Activated T-cell treated with anti-CD3 and anti-CD28 coated beads, Interleukin-2, amount 50 U/mL, for 1 hour (primary cell): ENCODE measurements at places on chromosomes 11 and 22.

DNA sequence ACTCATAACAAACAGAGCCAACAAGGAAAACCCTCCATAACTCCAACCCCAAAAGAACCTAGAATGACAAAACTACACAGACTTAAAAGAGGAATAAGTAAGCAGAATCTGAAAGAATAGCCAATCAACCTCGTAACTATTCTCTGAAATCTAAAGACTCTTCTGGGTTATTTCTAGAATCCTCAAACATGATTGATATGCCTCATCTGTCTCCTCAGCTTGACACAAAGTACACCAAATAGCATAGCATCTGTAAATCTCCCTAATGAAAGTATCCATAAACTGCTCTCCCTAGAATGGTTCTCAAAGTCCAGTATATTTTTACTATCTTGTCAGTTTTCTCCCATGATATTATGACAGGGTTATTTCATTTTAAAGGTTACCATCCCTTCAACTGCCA is 195.0 kb downstream of the TTC28 start:
- DNase-seq: no peak

GRCh38 chr11:24531528-24531927 is 34.7 kb downstream of the LUZP2 start:
- DNase-seq: no peak

DNA sequence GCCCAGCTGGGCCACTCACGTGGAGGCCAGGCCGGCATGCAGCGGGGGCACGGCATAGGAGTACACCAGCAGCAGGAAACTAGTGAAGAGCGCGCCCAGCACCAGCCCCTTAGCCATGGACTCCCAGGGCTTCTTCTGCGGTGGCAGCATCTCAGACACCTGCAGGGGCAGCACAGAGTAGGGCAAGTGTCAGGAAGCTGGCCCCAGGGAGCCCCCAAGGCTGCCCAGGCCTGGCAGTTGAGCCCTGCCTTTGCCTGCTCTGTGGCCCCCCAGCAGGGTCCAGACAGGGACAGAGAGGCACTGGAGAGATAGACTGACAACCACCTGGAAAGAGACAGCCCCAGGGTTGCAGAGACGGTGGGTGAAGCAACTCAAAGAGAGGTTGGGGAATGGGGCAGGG is 10.7 kb upstream of the SEC14L6 start:
- no peak for DNase-seq

DNA sequence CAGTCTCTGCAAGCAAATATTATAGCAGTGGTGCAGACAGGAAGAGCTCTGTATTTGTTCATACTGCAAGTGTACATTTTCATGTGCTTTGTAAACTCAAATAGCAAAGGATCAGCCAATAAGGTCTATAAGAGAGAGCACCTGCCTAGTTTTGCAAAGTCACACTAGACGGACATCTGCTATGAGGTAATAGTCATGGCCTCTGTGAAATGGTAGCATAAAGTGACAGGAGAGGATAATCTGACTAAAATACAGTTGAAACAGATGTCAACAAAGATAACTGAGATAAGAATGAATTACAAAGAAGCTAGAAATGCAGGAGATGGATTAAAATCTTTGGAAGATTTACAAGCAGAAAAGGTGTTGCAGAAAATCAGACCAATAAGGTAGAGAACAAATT is 70.6 kb upstream of the SPON1 start:
- no peak for DNase-seq

DNA sequence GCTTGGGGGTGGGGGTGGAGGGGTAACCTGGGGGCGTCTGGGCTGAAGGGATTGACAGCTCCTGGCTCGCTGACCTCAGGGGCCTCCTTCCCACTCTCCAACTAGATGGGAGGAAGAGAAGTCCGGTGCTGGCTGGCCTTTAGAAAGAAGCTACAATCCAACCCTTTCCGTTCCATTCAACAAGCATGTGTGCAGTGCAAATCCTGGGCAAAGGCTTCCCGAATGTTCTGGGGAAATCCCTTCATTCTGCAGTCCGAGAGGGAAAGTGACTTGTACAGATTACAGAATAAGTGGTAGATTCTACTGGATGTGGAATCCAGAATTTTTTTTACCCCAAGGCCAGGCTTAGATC is 149.9 kb downstream of the FEZ1 start:
- DNase-seq: no peak

DNA sequence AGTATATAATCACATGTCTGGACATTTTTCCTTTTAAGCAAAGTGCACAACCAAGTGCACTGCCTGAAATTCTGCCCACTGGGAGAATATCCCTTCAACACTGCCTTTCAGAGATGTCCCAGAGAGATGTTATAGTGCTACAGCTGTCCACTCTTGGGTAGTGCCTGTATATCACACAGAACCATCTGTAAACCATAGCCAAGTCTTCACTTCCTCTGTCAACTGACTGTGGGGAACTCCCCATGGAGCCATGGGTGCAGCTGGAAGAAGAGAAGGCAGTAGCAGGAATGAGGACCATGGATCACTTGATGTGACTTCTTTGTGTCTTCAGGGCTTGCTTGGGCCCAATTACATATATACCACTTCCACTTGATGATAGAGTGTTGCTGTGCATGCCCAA is 44.6 kb upstream of the LIN7C start:
- no peak for DNase-seq

GRCh38 chr11:45502226-45502545 is 163.2 kb downstream of the CHST1 start:
- no peak for DNase-seq

DNA sequence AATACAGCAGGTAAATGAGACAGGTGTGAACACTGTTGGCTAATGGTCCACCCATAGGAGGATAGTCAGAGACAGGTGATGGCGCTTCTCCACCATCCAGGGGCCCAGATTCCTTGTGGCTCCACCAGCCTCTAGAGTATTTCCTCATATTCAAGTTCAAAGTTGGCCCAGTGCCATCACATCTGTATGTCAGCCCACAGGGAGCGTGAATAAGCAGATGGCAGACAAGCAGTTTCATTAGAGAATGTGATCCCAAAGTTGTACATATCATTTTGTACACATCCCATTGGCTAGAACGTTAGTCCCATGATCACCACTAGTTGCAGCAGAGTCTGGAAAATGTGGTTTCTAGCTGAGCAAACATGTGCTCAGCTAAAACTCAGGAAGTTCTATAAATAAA is 11.0 kb upstream of the CWF19L2 start:
- no peak for DNase-seq

GRCh38 chr11:115911613-115912346 is 407.6 kb upstream of the CADM1 start:
- DNase-seq: no peak

GRCh38 chr11:94941131-94941530 is 32.2 kb downstream of the CWC15 start:
- DNase-seq: no peak

- DNase-seq: no peak
Observed at GRCh38 chr11:87022254-87022653, 15.5 kb upstream of the TMEM135 start.

- DNase-seq: no peak
Observed at GRCh38 chr22:40076702-40077645, 82.2 kb downstream of the FAM83F start.
